CD4-positive, alpha-beta T cell treated with Interferon gamma for 1 hour (primary cell): ENCODE measurements at places on chromosomes 2 and 18.

DNA sequence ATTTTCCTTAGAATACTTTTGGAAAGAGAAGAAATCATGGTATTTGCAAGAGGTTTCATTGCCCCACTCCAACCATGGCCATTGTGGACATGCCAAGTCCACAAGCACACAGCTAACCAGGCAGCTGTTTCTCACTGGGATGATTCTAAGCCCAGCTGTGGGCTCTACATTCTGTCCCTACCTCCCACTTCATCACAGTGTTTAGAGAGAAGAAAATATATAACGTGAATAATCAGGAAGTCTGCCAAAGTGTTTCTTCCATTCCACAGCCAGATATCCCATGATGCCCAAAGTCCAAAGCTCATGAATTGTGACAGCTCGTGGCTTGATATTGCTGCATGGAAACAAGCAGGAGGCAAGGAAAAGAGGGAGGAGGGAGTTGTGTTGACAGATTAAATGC lies 433.7 kb upstream of the GYPC start:
- no peak for DNase-seq

DNA sequence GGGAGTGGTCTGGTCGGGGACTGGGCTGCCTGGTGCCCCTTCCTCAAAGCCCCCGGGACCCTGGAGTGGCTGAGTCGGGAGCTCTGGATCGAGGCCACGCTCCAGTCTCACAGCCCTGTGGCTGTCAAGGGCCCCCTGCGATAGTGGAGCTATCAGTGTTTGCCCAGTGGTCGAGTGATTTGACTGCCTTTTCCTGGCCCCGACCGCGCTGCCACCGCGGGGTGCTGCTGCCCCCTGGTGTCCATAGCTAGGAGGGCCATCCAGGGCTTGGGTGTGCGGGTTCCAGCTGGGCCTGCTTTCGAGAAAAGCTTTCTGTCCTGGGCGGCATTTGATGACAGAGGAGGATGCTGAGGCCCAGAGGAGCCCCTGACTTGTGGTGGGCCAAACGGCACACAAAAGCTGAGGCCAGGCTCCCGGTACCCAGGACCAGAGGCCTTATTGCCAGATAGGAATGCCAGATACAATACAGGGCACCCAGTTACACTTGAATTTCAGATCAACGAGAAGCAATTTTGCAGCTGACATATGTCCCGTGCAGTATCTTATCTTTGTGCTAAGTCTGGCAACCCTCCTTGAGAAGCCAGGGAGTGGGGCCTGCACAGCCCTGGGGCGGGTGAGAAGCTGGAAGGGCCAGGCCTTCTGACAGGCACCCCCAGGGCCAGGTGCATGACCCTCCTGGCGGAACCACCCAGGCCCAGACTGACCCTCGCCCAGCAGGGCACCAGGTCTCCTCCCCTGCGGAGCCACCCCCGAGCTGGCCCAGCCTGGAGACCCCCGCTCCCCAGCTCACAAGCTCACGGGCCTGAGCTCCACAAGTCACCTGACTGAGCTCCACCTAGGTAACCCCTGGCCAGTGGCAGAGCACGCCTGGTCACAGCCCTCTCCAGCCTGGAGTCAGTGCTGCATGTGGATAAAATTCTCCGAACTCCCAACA lies 13.0 kb downstream of the ODC1 start:
- peak; percentile 67 for DNase-seq

DNA sequence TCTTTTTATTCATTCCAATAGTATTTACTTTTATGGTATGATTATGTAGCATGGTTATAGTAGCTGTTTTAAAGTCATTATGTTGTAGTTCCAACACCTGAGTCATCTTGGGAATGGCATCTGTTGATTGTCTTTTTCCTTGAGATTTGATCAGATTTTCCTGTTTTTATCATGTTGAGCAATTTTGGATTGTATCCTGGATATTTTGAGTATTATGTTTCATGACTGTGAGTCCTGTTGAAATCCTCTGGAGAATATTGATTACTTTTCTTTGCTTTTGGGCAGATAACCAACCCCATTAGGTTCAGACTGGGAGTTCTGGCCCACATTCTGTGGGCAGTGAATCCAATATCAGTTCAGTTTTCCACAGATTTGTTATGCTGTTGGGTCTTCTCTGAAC lies 163.2 kb upstream of the SPRED2 start:
- no peak for DNase-seq

GRCh38 chr18:11872479-11873136 lies 21.4 kb downstream of the CHMP1B start:
- no peak for DNase-seq

DNA sequence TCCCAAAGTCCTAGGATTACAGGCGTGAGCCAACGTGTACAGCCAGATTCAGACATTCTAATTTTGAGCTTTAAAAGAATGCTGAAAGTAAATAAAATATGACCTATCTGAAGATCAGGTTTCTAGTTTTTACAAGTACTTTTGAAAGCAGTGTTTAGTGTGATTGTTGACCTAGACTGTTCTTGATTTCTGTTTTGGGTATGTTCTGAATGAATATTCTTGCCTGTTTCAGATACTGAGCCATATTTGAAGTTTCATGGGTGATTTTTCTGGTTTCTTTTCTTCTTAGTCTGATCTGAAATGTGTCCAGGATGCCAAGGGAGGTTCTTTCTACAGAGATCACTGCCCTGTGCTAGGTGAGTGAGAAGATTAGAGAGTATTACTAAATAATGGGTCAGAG lies 37.2 kb downstream of the MIB1 start:
- no peak for DNase-seq

- no peak for DNase-seq
Measured at GRCh38 chr18:44957025-44957424, 276.3 kb downstream of the SETBP1 start.

DNA sequence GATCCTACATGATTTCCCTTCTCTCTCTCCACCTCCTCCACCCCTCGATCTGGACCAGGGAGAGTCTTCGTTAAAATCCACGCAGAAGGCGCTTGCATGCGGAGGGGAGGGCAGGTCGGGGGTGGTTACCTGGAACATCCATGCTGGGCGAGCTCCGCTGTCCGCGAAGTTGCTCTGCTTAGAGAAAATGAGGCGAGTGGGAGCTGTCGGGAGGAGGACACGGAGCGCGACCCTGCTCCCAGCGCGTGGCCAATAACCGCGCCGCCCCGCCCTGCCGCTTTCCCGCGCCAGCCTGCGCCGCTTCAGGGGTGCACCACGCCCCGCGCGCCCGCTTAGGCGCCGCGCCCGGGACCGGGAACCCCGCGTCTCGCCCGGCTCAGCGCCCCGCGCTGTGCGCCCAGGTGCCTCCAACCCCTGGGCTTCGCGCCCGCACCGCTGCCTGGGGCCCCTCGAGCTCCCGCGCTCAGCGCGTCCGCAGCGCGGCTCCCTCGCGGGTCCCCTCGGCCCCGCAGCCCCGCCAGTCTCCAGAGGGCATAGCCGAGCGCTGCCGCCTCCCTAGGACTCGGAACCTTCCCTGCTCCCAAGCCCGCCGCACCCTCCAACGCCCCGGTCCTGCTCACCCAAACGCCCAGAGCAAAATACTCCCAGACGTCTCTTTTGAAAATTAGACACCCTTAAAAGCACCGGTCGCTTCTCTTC lies 636 bp downstream of the CBLN2 start:
- no peak for DNase-seq

- DNase-seq = no peak
Measured at GRCh38 chr2:133817680-133818566, 249.7 kb upstream of the NCKAP5 start.

- DNase-seq = no peak
Measured at GRCh38 chr2:22143840-22144239, 1020.1 kb downstream of the TDRD15 start.

DNA sequence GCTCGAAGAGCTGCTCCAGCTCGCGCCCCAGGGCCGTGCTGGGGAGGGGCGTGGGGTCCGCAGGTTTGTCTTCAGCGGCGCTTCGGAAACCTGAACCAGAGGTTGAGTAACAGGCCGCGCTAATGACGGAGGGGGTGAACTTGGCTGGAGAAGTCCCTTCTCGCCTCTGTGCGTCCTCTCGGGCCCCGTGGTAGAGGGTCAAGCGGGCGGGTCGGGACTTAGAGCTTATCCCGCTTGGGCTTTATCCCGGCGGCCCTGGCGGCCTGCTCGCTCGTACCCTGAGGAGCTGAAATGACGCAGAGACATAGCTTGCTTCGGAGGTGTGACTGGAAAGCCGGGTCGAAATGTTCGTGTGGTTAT lies 479 bp downstream of the RNMT start:
- peak; percentile 31 for DNase-seq

DNA sequence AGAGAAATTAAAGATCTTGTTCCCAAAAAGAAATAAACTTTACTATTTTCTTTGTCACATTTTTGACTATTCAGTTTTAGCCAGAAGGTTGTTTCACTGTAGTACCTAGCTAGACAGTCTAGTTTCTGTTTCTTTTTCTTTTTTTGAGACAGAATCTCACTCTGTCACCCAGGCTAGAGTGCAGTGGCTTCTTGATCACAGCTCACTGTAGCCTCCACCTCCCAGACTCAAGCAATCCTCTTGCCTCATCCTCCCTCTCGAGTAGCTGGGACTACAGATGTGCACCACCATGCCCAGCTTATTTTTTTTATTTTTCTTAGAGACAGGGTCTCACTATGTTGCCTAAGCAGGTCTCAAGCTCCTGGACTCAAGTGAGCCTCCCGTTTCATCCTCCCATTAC lies 2.2 kb downstream of the RBM45 start:
- DNase-seq = no peak

- DNase-seq = no peak
Measured at GRCh38 chr18:77119101-77119850, 13.3 kb downstream of the MBP start.

GRCh38 chr2:100983684-100984310 lies 18.3 kb upstream of the RPL31 start:
- no peak for DNase-seq

DNA sequence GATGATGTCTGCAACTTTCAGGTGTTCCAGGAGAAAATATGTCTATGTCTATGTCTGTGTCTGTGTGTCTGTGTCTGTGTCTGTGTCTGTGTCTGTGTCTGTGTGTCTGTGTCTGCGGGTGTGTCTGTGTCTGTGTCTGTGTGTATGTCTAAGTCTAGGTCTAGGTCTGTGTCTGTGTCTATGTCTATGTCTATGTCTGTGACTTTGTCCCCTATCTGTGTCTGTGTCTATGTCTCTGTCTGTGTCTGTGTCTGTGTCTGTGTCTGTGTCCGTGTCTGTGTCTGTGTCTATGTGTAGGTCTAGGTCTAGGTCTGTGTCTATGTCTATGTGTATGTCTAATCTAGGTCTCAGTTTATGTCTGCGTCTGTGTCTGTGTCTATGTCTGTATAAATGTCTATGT lies 10.5 kb downstream of the IL1R2 start:
- no peak for DNase-seq

- no peak for DNase-seq
Measured at GRCh38 chr2:209113026-209113425, 310.8 kb upstream of the MAP2 start.

GRCh38 chr2:26521913-26522180 lies 43.9 kb upstream of the OTOF start:
- DNase-seq = no peak

GRCh38 chr18:61136711-61137251 lies 196.4 kb upstream of the CDH20 start:
- DNase-seq = no peak

DNA sequence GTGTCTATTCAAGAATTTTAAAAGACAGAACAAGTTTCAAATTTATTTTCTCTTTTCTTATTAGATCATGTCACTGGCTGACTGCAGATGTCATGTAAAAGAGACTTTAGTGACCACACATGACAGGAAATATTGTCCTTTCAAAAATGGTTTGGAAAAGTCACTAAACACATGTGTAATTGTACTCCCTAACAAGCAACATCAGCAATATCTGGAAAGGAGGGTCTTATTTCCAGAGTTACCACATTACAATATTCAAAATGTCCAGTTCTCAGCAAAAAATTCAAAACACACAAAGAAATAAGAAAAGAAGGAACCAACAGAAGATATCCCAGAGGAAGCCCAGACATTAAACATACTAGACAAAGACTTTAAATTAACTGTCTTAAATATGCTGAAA lies 197.1 kb downstream of the EN1 start:
- DNase-seq = no peak

GRCh38 chr2:30298302-30298701 lies 67.0 kb downstream of the LBH start:
- no peak for DNase-seq

GRCh38 chr18:59488899-59489298 lies 129.8 kb upstream of the LMAN1 start:
- no peak for DNase-seq

DNA sequence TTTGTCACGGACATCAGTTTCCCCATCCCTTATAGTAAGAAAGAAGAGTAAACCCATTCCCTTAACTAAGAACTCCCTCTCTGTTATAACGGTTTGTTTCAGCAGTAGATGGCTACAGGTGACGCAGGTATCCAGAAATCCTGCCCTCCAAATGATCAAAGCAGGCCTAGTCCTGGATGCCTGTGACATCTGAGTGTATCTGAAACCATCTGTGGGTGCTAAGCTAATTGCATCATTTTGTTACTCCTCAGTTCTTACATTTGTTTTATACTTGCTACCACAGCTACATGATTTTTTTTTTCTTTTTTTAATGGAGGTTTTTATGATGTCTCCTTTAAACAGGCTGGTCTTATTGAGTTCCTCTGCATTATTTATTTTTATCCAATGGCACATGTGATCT lies 55.1 kb downstream of the AAK1 start:
- no peak for DNase-seq

GRCh38 chr2:206820807-206821206 lies 55.4 kb downstream of the FASTKD2 start:
- DNase-seq = no peak

DNA sequence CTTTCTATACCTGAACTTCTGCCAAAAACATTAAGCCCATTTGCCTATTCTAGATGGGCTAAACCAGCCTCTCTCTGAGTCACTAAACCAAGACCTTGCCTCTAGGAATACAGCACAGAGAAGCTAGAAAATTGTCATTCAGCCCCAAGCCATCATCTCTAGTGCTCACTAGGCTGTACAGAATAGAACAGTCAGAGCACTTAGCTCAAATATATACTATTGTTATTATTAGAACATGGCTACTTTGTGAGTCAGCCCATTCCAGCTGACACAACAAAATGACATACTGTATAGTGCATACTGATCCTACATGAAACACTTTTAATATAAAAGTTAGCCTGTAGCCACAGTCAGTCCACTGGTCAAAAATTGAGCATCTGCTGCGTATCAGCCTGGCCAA lies 418.8 kb downstream of the NRXN1 start:
- DNase-seq = no peak

DNA sequence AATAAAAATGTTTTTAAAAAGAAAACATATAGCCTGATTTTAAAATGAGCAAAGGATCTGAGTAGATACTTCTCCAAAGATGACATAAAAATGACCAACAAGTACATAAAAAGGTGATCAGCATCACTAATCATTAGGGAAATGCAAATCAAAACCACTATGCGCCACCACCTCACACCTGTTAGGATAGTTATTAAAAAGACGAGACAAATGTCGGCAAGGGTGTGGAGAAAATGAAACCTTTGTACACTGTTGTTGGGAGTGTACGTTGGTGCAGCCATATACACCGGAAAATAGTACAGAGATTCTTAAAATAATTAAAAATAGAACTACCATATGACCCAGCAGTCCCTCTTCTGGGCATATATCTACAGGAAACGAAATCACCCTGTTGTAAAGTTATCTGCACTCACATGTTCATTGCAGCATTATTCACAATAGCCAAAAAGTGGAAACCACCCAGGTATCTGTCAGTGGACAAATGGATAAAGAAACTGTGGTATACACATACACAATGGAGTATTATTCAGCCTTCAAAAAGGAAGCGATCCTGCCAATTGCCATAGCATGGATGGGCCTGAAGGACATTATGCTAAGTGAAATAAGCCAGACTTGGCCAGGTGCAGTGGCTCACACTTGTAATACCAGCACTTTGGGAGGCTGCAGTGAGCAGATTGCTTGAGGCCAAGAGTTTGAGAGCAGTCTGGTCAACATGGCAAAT lies 91.6 kb downstream of the PRKRA start:
- no peak for DNase-seq
